Kidney (tissue), 22 donors: ENCODE measurements at places on chromosomes 3 and 15.
A peak's percentile ranks its signal among the peaks of the same experiment; 100 is the strongest.

- H3K4me1 ChIP-seq, result no peaks in the 10 kb centered on the region
- no peak overlapping the region for H3K27ac ChIP-seq
- no peaks in the 10 kb centered on the region for H3K36me3 ChIP-seq
- H3K4me3 ChIP-seq, result no peak overlapping the region
- DNase-seq, result no peak
- H3K27me3 ChIP-seq, result no peaks in the 10 kb centered on the region
Observed at GRCh38 chr15:81384891-81385720, 11.1 kb upstream of the TMC3 start.

DNA sequence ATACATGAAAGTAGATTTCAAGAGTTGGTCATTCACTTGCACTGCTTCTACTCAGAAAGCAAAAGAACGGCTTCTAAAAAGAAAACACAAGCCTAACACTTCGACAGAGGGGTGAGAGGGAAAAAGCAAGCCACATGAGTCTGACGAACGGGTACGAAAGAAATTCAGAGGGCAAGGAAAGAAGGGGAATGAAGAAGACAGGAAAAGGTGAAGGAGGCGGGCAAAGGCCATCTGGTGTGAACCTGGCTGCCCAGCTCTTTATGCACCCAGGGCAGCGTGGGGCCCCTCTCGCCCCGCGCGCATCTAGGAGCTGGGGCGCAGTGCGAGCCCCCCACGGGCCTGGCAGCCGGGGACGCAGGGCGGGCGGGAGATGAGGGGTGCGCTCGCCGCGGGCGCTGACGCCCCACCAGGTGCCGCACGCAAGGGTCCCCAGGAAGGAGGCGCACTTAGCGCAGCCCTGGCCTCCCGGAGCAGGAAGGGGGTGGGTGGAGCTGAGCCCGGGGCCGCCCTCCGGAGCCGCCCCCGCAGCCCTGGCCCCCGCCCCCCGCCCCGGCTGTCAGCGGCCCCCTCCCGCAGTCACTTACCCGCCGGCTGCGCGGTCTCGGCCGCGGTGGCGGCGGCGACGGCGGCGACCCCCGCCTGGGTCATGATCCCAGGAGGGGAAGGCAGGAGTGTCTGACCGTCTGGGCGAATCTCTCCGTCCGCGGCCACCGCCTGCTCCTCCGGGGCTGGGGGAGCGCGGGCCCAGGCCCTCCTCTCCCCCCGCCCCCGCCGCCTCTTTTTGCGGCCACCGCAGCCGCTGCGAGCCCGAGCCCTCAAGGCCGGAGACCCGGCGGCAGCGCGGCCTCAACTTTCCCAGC is at the start of gene USF3:
USF3 (minus strand) TSS at position 857 of the 860 bp plus-strand sequence. CDS start 21,764 bp downstream, outside the sequence.
- H3K4me3 ChIP-seq, result peak within 1 kb of the TSS; percentile 100
- peak within 1 kb of the TSS; percentile 97 for H3K27ac ChIP-seq
- H3K4me1 ChIP-seq, result peaks cover 12% of the 10 kb centered on the region
- H3K36me3 ChIP-seq, result no peaks in the 10 kb centered on the region
- DNase-seq, result peak; percentile 87
- H3K27me3 ChIP-seq, result no peaks in the 10 kb centered on the region

DNA sequence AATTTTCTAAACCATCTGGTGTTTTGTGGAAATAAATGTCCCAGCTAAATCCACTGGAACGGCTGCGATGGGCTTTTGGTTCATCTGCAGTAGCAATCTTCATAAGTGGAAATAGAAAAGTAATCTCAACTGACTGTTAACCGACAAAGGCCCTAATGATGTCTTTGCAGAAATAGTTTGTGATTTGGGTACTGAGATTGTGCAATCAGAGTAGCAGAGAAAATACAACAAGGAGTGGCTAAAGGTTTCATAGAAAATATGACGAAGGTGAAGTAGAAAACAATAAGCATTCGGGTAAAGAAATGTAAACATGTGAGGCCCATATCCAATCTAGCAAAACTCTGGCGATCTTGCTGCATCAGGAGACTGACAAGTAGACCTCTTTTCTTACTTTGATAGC is 262.6 kb upstream of the MCTP2 start:
- H3K27me3 ChIP-seq, result no peaks in the 10 kb centered on the region
- no peak overlapping the region for H3K27ac ChIP-seq
- H3K4me3 ChIP-seq, result no peak overlapping the region
- no peak for DNase-seq

GRCh38 chr15:99857836-99858235 is 124.6 kb upstream of the LYSMD4 start:
- H3K4me3 ChIP-seq, result no peak overlapping the region
- H3K27me3 ChIP-seq, result no peaks in the 10 kb centered on the region
- no peak overlapping the region for H3K27ac ChIP-seq
- no peak for DNase-seq
- H3K36me3 ChIP-seq, result no peaks in the 10 kb centered on the region

- H3K4me1 ChIP-seq, result peaks cover 41% of the 10 kb centered on the region
- no peak overlapping the region for H3K4me3 ChIP-seq
- no peaks in the 10 kb centered on the region for H3K27me3 ChIP-seq
- H3K36me3 ChIP-seq, result no peaks in the 10 kb centered on the region
Observed at GRCh38 chr3:58051196-58051595, 43.0 kb downstream of the FLNB start.

DNA sequence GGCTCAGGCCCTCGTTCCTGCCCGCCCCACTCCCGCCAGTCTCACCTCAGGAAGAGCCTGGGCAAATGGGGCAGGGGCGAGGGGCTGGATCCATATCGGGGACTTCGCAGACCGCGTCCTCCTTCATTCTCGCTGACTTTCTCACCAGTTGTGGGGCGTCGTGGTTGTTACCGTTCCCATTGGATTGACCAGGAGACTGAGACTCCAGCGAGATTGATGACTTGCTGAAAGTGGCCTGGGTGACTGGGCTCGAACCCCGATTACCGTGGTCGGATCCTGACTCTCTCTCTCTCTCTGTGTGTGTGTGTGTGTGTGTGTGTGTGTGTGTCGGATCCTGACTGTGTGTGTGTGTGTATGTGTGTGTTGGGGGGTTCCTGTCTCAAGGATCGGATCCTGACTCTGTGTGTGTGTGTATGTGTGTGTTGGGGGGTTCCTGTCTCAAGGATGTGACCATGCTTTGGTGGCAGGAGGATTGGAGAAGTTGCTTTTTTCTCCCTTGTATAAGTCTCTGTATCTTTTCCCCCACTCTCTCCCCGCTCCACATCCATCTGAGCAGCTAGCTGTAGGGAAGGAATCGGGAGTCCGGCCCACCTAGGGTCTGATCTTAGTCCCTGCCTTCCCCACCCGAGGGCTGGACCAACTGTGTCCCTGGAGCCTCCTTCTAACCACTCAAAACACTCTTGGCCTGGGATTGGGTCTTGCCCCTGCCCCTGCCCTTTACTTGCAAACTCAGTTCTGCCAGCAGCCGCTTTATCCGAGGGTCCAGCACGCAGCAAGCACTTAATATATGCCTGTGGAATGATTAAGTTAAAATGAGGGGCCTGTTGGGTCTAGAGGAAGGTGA is 603 bp downstream of the PLEKHO2 start:
- no peak for DNase-seq
- no peaks in the 10 kb centered on the region for H3K27me3 ChIP-seq
- H3K4me3 ChIP-seq, result peak overlapping the region; percentile 79
- H3K4me1 ChIP-seq, result no peaks in the 10 kb centered on the region

- H3K27ac ChIP-seq, result no peak overlapping the region
- H3K36me3 ChIP-seq, result no peaks in the 10 kb centered on the region
- no peaks in the 10 kb centered on the region for H3K4me1 ChIP-seq
Observed at GRCh38 chr15:40495516-40495915, 24.7 kb downstream of the CHST14 start.

DNA sequence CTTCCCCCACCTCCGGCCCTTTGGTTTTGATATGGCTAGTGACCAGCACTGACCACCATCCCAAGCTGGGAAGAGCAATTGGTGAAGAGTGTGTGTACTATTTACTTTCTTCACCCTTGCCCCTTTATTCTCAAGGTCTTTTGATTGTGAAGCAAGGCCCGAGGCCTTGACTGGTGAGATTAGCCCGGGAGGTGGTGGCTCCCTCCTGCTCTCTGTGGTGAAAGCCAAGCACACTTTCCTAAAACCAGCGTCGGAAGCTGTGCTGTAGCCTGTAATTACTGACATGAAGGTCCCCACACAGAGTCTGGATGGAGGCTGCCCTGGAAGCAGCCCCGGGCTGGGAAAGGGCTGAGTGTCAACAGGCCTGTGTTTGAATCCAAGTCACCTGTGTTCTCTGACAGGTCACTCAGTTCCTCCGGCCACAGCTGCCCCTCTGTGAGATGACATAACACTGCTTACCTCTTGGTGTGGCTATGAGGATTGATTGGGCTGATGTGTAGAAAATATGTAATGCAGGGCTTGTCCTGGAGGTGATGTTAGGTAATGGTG is 60.5 kb upstream of the PRR23C start:
- DNase-seq, result peak; percentile 53
- H3K4me3 ChIP-seq, result no peak overlapping the region
- no peaks in the 10 kb centered on the region for H3K27me3 ChIP-seq
- H3K27ac ChIP-seq, result no peak overlapping the region
- H3K36me3 ChIP-seq, result no peaks in the 10 kb centered on the region
- no peaks in the 10 kb centered on the region for H3K4me1 ChIP-seq

GRCh38 chr3:87771337-87772192 is 287.2 kb downstream of the CGGBP1 start:
- no peak overlapping the region for H3K4me3 ChIP-seq
- no peaks in the 10 kb centered on the region for H3K27me3 ChIP-seq
- H3K36me3 ChIP-seq, result no peaks in the 10 kb centered on the region
- no peak overlapping the region for H3K27ac ChIP-seq

DNA sequence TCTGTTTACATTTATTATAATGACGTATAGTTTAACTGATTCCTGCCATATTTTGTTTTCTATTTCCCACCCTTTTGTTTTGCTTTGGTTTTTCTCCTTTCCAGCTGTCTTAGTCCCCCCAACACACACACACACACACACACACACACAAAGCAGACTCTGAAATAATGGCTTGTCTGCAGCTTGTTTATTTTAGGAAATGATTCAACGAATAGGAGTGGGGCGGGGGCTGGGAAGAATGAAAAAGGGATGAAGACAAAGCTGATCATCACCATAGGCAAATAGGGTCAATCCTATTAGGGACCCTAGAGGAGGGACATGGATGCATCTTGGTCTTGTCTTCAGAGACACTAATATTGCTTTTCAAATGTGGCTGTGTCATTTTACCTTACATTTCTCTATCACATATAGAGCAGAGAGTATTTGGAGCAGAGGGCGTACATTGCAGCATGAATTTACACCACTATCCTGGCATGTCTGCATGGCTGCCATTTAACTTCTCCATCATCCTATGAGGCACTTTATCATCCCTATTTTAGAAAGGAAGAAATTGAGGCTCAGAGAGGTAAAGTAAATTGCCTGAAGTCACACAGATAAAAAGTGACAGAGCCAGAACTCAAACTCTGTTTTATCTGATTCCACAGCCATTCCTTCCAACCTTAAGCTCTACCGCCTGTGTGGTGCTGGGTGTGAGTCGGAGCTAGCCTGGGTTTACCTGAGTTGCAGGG is 147.2 kb upstream of the TPM1 start:
- peaks cover 3% of the 10 kb centered on the region for H3K4me1 ChIP-seq
- no peak overlapping the region for H3K27ac ChIP-seq
- H3K27me3 ChIP-seq, result no peaks in the 10 kb centered on the region
- no peaks in the 10 kb centered on the region for H3K36me3 ChIP-seq
- DNase-seq, result peak; percentile 80

DNA sequence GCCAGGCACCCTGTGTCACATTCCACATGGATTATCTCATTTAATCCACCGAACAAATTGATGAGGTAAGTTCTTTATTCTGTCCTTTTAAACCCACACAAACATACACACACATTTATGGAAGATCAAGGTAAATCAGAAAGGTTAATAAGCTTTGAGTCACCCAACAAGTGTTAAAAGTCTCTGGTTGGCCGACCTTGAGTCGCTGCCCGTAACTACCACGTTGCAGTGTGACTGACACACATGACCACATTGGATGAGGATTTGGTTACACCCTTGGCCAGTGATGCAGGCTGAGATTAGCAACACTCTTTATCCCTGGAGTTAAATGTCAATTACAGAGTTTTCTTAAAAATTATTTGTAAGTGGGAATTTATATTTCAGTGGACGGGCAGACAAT is 19.2 kb downstream of the FOXP1 start:
- no peak overlapping the region for H3K4me3 ChIP-seq
- H3K4me1 ChIP-seq, result no peaks in the 10 kb centered on the region
- H3K27ac ChIP-seq, result no peak overlapping the region
- no peak for DNase-seq

GRCh38 chr15:41633609-41634008 is 26.6 kb upstream of the MGA start:
- H3K27ac ChIP-seq, result no peak overlapping the region
- DNase-seq, result no peak
- H3K4me1 ChIP-seq, result no peaks in the 10 kb centered on the region
- no peaks in the 10 kb centered on the region for H3K27me3 ChIP-seq
- H3K36me3 ChIP-seq, result no peaks in the 10 kb centered on the region

- peaks cover 5% of the 10 kb centered on the region for H3K4me1 ChIP-seq
- no peaks in the 10 kb centered on the region for H3K36me3 ChIP-seq
- H3K4me3 ChIP-seq, result peak overlapping the region; percentile 72
- peak; percentile 78 for DNase-seq
- peak overlapping the region; percentile 59 for H3K27ac ChIP-seq
Observed at GRCh38 chr15:92811148-92811913, 88.8 kb upstream of the CHD2 start.

DNA sequence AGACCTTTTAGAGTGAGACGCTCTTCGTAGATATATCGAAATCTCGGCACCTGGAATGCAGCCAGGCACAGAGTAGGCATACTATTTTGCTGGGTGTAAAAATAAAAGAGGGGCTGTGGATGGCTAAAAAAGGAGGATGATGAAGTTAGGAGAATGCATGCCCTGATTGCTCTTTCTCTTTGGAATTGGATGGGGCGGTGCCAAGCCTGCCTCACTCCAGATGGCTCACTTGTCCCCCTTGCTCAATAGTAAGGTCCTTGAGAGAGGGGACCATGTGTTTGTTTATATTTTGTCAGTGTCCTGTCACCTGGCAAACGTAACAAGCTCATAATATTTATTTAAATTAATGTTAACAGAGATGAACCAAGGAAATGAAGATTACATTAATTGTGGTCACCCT is 33.0 kb downstream of the SNRK start:
- no peaks in the 10 kb centered on the region for H3K36me3 ChIP-seq
- no peak for DNase-seq
- H3K27ac ChIP-seq, result peak overlapping the region; percentile 23
- no peaks in the 10 kb centered on the region for H3K27me3 ChIP-seq

DNA sequence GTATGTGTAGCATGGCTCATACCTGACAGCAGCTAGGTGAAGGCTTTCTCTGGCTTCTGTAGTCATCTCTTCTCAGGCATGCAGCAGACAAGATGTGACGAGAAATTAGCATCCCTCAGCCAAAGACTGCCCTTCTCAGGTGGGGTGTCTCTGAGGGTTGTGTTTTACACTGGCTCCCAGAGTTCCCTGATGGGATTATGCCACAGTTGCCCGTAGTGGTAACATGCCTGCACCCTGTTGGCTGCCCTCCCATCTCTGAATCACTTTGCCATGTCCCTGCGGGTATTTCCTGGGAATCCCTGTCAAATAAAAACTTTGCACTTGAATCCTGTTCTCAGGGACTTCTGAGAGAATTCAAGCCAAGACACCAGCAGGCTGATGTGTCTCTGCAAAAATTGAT is 70.5 kb downstream of the LRTM1 start:
- H3K36me3 ChIP-seq, result no peaks in the 10 kb centered on the region
- H3K4me3 ChIP-seq, result no peak overlapping the region
- H3K27ac ChIP-seq, result no peak overlapping the region

- DNase-seq, result no peak
- no peak overlapping the region for H3K4me3 ChIP-seq
- no peaks in the 10 kb centered on the region for H3K36me3 ChIP-seq
- no peak overlapping the region for H3K27ac ChIP-seq
- no peaks in the 10 kb centered on the region for H3K27me3 ChIP-seq
Observed at GRCh38 chr15:51371266-51371665, 29.8 kb downstream of the GLDN start.

- no peak overlapping the region for H3K27ac ChIP-seq
- no peaks in the 10 kb centered on the region for H3K36me3 ChIP-seq
- H3K4me3 ChIP-seq, result no peak overlapping the region
- H3K27me3 ChIP-seq, result no peaks in the 10 kb centered on the region
- DNase-seq, result no peak
- no peaks in the 10 kb centered on the region for H3K4me1 ChIP-seq
Observed at GRCh38 chr3:38331257-38332022, 15.1 kb upstream of the XYLB start.
